ENCODE measurements at places on chromosomes 1 and 21.

- DNase-seq = no peak
Measured at GRCh38 chr1:190633488-190633887, 155.8 kb upstream of the BRINP3 start.

DNA sequence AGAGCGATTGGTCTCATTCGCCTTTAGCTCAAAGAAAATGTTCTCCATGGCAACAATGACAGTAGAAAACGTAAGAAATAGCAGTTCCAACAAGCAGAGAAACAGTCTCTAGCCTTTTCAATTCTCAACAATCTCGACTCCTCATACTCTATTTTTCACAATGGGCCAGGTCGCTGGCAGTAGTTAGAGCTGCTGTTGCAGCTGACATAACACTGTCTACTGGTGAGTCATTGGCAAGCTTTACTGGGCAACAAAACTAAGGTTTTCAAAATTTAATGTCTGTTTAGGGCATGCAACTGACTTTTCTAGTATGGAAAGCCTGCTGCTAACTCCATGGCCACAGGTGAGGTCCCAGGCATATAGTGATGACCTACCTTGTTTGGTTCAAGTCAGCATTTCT, 221.1 kb upstream of the KAZN start:
- no peak for DNase-seq

DNA sequence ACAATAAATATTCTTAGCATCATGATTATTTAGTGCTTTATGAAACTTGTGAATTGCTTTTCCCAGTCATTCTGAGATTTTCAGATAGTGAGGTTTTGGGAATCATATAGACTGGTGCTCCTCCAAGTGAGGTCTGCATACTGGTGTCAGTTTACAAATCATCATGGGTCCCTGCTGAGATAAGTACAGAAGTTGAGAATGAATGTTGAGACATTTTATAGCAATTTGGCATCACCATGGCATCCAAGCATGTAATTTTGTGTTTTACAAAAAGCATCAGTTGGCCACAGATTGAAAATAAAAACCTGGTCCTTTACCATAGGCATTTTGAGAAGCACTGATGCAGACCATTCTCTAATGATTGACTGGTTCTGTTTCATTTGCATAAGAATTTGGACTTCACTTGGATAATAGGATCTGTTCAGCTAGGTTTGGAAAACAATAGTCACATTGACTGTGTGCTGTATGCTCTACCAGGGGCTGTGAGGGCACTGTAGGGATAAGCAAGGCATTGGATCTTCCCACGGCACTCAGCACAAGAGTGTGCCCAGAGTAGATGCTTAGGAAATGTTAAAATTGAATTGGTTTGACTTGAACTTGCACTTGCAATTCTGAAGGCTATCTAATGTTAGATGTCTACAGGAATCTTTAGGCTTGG, 79.0 kb upstream of the JUN start:
- no peak for DNase-seq

- DNase-seq = peak; percentile 45
Measured at GRCh38 chr1:1925437-1926345, 6.6 kb upstream of the TMEM52 start.

- no peak for DNase-seq
Measured at GRCh38 chr1:115068826-115069585, 20.3 kb downstream of the TSPAN2 start.

DNA sequence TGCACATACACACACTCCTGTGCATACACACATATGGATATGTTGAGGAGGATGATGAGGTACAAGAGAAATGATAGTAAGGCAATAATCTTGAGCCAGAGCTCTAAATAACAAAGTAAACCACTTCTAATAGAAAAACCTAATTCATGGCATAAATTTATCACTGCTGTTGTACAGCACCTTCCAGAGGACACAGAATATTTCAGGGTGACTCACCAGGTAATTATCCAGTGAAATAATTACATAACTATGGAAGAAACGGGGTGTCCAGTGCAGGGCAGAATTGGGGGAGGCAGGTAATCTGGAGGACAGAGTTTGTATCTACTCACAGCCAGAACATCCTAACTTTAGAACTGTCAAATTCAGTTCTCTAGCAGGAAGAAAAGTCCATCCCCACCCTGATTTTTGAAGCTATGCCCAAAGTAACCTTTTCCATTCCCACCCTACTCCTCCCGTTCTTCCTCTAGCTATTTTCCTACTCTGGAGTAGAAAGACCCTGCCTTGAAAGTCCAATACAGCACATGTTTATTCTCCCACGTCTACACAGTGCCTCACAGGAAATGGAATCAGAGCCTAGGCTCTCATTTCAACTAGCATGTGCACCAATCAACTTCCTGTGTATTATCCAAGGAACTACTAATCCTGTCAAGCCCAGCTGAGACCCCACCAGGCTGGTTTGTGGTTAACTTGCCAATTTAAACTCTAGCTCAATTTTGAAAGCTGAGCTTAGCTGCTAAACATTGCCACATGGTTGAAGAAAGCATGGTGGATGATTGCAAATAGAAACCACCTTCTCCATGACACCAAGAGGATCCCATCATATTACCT, 96.6 kb downstream of the PTPN14 start:
- DNase-seq = no peak

DNA sequence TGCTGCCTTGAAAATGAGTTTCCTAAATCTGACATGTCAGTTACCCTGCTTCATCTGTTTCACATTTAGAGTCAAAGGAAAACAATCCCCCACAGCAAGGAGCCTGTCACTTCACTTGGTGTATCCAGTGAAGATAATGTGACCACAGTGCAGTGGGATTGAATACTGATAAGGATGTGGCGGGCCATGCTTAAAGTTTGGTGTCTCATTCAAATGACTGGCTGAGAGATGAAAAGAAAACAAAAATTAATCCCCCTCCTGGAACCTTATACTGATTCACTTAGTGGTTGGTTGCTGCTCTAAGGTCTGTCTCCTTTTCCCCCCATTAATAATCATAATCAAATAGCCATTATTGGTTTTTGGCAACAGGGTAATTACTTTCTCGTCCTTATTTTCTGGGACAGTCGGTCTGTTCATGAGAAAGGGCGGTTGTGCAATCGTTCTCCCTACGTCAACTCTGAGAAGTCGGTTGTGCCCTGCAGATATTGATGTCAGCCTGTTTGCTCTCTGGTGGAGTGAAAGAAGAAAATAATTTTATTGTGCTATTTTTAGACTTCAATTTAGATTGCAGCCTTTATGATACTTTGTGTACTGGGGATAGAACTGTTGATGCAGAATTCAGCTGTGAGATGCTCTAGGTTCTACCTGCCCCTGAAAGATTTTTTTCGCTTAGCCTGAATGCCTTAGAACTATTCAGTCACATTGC, 360.2 kb downstream of the DISC1 start:
- no peak for DNase-seq

DNA sequence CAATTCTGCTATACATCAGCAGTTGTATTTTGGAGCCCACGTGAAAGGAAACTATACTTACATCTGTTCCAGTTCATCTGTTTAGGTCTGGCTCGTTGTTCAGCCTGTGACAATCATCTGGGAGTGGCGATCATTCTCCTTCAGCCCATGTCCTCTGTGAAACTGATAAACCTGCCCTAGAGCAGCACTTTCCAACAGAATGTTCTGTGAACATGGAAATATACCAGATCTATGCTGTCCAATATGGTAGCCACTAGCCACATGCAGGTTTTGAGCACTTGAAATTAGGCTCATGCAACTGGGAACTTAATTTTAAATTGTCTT, 24.5 kb upstream of the COQ8A start:
- no peak for DNase-seq

DNA sequence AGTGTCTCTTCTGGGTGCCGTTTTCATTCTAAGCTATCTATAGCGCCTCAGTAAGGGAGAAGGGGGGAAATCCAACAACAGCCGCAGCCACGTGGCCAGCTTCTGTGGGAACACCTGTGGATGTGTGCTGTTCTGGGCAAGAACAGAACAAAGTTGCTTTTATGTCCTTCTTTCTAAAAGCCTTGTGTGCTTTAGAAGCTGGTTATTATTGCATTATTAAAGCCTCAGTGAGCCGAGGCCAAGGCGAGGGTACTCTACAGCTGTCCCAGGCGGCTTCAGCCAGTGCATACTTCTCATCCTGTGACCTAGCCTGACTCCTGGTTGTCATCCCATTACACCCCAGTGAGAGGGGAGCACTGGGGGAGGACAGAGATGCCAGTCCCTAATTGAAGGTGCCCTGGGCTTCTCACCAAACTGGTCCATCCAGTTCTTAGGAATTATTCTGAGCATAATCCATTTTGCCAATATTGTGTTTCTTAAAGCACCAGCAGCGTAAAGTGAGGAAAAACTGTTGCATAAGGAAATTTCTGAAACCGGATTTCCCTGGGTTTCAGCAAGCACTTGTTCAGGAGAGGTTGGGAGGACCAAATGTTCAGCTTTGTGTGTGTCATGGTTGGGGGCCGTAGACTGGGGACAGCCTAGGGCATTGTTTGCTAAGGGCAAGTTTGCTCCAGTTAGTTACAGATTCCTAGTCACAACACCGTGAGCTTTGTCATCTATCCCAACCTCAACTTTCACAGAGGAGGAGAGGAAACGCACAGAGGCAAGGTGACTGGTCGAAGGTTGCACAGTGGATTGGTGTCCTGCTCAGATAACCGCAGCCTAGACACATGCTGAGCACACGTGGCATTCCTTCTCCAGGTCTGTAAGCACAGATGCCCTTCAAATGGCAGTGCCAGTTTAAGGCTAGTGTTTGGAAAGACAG, 61.0 kb upstream of the ATP1A1 start:
- no peak for DNase-seq

DNA sequence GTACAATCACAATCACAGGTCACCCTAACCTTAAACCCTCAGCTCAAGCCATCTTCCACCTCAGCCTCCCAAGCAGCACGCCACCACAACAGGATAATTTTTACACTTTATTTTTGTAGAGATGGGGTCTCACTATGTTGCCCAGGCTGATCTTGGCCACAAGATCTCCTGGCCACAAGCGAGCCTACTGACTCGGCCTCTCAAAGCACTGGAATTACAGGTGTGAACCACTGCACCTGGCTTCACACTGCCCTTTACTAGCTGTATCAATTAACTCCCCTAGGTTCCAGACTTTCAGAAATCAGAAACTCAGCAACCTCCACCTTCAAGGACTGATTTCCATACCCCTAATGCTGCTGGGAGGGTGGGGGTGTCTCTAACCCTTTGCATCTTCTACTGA, 37.0 kb downstream of the NUP133 start:
- no peak for DNase-seq

DNA sequence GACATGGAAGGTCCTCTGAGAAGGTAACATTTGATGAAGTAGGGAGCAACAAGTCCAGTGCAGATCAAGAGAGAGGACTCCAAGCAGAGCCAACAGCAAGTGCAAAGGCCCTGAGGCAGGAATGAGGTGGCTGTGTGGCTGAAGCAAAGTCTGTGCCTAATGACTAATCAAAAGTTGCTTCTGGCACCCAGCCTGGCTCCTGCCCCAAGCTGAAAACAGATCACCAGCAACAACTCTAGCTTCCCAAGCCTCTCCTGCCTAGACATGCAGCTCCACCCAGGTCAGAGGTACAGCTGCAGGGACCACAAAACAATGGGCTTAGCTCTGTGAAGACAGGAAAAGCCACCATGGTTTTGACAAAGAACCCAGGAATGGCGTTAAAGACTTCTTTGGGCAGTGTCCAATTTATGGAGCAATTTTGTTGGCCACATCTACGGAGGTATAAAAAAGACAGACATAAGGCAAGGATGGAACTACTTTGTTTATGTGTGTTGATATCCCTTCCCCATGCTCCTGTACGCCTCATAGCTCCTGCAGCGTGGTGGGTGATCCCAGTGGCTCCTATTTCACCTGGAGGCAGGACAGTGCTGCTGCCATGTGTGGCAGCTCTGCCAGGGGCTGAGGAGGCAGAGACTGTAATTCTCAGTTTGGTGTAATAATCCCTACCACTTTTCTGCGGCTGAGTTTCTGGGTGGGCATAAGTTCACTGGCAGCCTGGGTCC, 26.4 kb upstream of the IGSF3 start:
- DNase-seq = no peak

- no peak for DNase-seq
Measured at GRCh38 chr1:9121496-9122409, 7.1 kb downstream of the GPR157 start.

Data from ecto neural progenitor cell (in vitro differentiated cells).